ENCODE measurements at places on chromosomes 13 and 19. TPM values are rescaled to one million over a fixed set of nuclear protein-coding genes. Genes with fewer than 3 reads are reported as not detected.

Gene OR7A5
- not detected for total RNA-seq

Gene ZNF492
- 0.11 TPM for total RNA-seq

Gene ZNF699
- 3.2 TPM for total RNA-seq

Gene GAS6
- 181 TPM for total RNA-seq

Gene CGB8
- not detected for total RNA-seq

Gene KISS1R
- not detected for total RNA-seq

Gene CDC16
- 34.2 TPM for total RNA-seq

Gene FAM32A
- 33.9 TPM for total RNA-seq

Gene MRPS31
- total RNA-seq = 30.4 TPM

Gene INSL3
- not detected for total RNA-seq

Gene CNFN
- 1.1 TPM for total RNA-seq

Gene TNNT1
- total RNA-seq = 54.1 TPM

Gene IRS2
- 12.1 TPM for total RNA-seq

Gene NFIX
- 160 TPM for total RNA-seq

Gene ALG11
- 17.8 TPM for total RNA-seq

Gene ZNF546
- 5.9 TPM for total RNA-seq

Gene GDF15
- 0.54 TPM for total RNA-seq

Gene CASP14
- not detected for total RNA-seq

Gene IGFL1
- not detected for total RNA-seq

Gene FARP1
- total RNA-seq = 11.1 TPM

Gene MZF1
- 9.2 TPM for total RNA-seq

Gene CACNG7
- not detected for total RNA-seq

Gene SYNE4
- total RNA-seq = 0.30 TPM

Gene PRR20A
- total RNA-seq = not detected

Gene TNFAIP8L1
- total RNA-seq = 4.6 TPM

Gene CGB2
- not detected for total RNA-seq

Gene CPT1C
- 2.2 TPM for total RNA-seq

Gene FFAR3
- not detected for total RNA-seq

Gene NTF4
- 0.48 TPM for total RNA-seq

Gene ZNF724
- 1.3 TPM for total RNA-seq

Gene CEACAM8
- not detected for total RNA-seq

Gene GNA15
- total RNA-seq = 2.8 TPM

Gene C13orf42
- not detected for total RNA-seq

Gene GRK1
- total RNA-seq = 0.13 TPM

Gene ING1
- 6.6 TPM for total RNA-seq

Gene NCR1
- not detected for total RNA-seq

Gene CEACAM21
- 0.86 TPM for total RNA-seq

Gene KLK5
- total RNA-seq = not detected

Gene ZNF439
- total RNA-seq = 3.2 TPM

Gene NMRK2
- total RNA-seq = 589 TPM

Gene ZNF100
- 8.0 TPM for total RNA-seq

Gene ENOX1
- 7.5 TPM for total RNA-seq

Gene IGFL2
- total RNA-seq = not detected

Gene ZNF665
- 1.3 TPM for total RNA-seq

Gene ZNF578
- 2.6 TPM for total RNA-seq

Gene LCP1
- 20.5 TPM for total RNA-seq

Gene PARP4
- total RNA-seq = 24.7 TPM

Gene CYP4F2
- not detected for total RNA-seq

Gene COX6B2
- not detected for total RNA-seq

Gene ZNF581
- total RNA-seq = 7.1 TPM

Gene ZNF433
- total RNA-seq = 3.8 TPM

Gene LYL1
- 7.2 TPM for total RNA-seq

Data from Right ventricle myocardium superior (tissue), 1 donor.